ENCODE measurements at places on chromosomes 16 and 17. TPM values are rescaled to one million over a fixed set of nuclear protein-coding genes. Genes with fewer than 3 reads are reported as not detected.

The ELAC2 gene
- total RNA-seq = 90.2 TPM

DNA sequence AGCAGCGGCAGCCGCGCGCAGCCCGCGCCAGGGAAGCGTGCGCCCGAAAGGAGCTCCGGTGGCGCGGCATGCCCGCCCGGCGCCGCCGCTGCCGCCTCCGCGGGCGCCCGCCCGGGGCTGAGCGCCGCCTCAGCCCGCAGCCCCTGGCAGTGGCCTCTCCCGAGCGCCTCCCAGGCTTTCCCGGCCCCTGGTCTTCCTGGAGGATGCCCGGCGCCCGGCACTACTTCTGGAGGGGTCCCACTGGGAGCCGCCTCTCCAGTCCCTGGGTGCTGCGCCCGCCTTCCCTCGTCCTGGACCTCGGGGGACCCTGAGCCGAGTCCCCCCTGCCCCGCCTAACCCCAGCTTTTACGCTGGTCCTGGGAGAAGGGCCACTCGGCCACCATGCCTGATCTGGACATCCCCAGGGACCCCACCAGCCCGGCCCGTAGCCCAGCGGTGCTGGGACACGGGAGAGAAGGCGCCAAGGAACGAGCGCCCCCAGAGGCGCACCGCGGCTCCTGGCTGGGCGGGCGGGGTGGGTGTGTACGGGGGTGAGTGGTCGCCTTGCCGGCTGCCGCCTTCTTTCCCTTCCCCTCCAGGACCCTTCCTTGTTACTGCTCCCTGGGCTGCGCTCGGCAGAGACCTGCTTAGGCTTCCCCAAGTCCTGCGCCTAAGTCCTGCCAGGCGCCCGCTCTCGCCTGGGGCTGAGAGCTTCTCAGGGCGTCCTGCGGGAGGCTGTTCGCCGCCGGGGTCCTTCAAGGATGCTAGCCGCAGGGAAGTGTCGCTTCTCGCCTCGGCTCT is 704 bp downstream of the ASIC2 start:
- DNase-seq = peak; percentile 4

The NRN1L gene
- not detected for total RNA-seq

The EPN2 gene
- total RNA-seq = 2.7 TPM

DNA sequence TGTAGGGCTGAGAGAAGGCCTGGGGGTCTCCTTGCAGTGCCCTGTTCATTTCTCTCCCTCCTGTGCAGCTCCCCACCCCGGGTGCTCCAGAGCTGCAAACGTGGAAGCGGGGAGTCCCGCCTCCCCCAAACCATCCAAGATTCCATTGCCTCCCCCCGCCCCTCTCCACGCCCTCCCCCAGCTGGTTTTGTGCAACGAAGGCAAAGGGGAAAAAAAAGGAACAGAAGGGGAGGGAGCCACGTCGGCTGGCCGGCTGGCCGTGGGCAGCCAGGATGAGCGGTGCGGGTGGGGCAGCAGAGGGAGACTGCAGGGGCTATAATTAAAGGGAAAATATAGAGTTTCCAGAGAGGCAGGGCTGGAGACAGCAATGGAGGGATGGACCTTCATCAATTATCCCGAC is 1.7 kb upstream of the COL1A1 start:
- no peak for DNase-seq

DNA sequence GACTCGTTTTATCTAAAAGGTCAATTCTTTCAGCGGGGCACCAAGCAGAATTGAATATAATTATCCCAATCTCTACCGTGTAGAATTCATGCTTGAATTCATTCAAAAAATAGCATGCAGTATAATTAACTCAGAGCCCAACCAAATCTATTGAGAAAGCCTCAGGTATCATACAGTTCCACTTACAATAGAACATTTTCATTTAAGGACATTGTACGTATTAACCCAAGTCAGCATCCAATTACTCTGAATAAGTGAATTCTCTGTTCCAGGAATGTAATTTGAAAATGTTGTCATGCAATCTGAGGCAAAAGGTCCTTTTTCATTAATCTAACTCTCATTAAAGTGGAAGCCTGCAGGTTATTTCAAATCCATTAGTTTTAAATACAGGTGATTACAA is 78.5 kb downstream of the SALL1 start:
- no peak for DNase-seq

The SPIRE2 gene
- 0.52 TPM for total RNA-seq

The TP53TG3F gene
- not detected for total RNA-seq

The ADAMTS18 gene
- total RNA-seq = not detected

Measured in activated naive CD8-positive, alpha-beta T cell treated with anti-CD3 and anti-CD28 coated beads for 36 hours (primary cell).